ENCODE measurements at places on chromosomes 16 and 17.
A peak's percentile ranks its signal among the peaks of the same experiment; 100 is the strongest.

DNA sequence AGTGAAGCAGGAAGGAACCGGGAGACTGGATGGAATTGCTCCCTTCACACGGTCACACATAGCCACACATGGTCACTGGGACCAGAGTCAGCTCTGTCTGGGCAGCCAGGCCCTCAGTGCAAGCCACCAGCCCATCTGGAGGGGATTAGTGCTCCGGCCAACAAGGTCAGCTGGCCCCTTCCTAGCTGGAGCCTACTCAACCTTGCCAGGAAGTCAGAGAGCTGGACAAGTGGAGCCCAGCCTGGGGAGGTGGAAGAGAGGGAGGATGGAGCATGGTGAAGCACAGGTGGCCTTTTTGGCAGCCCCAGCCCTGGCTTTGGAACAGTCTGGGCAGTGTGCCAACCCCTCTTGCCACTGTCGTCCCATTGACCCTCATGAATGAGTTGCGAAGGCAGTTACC is 3.7 kb upstream of the CACNA1G start:
- no peak for DNase-seq

DNA sequence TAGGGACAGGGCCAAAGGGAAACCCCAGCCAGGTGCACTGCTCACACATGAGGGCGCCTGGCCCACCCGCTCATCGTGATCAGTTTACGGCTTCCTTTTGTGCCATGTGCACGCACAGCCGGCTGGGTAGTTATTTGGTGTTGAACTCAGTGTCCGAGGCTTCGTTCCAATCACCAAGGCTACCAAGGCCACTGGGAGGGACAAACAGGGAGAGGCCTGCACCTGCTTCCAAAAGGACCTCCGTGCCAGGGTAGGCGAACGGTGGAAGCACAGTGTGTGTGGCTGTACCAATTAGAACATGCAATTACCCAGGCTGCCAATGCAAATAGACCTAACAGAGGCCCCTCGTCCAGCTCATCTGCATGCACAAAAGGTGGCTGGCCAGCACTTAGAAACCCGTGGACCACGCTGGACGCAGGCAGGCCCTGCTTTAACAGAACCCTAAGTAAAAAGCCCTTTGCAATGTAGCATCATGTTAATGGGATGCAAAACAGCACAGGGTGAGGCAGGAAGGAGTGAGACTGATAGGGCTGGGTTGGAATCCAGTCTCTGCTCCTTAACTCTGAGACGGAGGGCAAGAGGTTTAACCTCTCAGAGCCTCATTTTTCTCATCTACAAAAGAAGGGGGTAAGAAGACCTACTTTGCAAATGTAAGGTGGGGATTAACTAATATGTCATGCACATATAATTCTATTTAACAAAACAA is 204.0 kb downstream of the XYLT1 start:
- DNase-seq, result no peak

DNA sequence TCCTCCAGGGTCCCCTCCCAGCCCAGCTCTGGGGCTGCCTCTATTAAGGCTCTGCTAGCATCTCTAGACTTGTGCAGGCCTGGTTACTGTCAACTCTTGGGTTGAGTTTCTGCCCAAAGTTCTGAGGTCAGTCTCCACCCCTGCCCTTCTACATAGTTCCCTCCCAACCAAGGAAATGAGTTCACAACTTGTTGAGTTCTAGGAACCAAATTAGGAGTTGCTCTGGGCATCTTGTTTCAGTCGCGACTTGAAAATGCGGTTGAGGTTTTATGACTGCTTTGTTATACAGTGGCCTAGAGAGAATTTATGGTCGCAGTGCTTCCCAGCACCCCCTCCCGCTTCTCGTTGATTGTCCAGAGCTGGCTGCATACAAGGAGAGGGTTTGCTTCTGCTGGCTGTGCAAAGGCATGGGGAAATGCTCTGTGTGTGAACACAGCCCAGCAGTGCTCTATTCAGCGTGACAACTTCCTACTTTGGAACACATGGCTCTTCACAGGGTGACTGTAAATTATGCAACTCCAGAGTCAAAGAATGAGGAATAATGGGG is 20.2 kb downstream of the GNAO1 start:
- DNase-seq, result no peak

DNA sequence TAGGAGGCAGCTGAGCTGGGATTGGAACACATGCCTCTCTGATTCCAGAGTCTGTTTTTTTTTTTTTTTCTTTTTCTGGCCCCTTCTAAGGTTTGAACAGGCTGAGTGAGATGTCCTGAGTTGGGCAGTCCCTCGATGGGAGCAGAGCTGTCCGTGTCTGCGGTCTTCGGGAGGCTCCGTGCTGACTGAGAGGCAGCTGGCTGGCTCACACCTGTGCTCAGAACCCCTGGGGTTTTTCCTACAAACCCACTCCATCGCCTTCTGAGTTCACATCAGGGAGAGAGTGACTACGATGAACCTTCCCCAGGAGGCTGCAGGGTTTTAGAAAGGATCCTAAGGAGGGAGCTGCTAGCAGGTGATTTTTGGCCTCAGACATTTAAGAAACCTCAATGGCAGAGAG is 92.5 kb downstream of the IRF8 start:
- DNase-seq, result no peak

DNA sequence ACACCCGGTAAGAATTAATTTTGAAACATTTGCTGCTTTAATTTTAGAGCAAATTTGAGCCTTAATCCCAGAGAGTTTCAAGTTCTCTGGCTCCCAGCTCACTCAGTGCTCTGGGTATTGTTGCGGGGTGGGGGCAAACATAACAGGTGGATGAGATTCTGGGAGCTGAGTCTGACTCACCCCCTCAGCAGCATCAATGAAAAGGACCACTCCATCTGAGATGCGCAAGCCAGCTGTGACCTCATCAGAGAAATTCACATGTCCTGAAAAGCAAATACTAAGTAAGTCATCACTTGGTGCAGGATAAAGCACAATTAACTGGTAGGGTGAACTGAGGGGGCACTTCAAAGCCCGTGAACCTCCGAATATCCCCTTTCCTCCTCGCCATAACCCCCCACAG is 19.9 kb downstream of the EFTUD2 start:
- DNase-seq, result no peak

DNA sequence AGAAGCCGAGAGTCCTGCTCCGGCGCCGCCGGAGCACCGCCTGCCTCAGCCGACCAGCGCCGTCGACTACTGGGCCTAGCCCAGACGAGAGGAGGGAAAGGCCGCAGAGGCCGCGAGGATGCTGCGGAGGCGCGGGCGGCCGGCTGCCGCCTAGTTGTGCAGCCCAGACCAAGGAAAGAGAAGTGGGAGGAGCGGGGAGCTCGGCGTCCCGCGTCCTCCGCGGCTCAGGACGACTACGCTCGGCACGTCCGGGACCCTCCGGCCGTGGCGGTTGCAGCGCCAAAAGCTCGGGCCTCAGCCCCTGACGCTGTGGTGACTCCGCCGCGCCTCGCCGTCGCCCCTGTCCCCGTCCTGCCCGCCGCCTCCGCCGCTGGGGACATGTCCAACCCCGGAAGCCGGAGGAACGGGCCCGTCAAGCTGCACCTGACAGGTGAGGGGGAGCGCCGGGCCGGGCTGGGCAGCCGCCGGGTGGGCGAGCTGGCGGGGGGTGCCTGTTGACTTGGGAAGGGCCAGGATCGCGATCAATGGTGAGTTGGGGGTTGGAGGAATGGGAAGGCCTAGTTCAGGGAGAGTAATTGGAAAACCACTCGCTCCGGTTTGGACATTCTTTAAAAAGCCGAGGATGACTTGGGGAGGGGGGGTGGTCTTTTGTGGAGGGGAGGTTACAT is 37.7 kb downstream of the RNF135 start:
- DNase-seq, result no peak

DNA sequence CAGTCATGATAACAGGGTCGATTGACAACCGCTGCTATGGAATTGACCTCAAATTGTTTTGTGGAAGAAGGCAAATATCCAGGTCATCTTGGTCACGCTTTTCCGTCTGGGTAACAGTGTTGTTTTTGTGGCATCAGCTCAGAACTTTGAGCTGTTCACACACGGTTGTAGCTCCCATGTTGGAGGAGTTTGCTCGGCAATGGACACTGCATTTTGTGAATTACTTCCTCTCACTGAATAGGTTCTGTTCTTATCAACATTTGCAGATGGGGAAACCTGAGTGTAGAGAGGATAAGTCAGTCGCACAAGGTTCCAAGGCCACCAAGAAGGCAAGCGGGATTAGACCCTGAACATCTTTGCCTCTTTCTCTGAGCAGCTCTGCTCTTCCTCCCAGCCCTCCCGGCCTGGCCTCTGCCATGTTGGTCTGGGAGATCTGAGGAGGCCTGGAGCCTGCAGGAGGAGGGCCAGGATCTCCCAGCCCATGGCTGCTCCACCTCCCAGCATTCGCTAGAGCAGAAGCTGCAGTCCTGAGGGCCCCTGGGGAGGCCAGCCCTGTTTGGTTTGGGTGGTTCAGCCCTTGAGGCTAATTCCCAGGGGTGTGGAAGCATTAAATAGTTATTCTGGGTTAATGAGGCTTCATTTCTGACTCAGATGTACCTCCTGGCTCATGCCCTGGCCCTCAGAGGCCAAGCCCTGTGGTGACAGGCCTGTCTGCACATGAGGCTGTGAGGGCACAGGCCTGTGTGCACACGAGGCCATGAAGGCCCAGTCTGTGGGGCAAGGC is 154.1 kb upstream of the PLCG2 start:
- no peak for DNase-seq

DNA sequence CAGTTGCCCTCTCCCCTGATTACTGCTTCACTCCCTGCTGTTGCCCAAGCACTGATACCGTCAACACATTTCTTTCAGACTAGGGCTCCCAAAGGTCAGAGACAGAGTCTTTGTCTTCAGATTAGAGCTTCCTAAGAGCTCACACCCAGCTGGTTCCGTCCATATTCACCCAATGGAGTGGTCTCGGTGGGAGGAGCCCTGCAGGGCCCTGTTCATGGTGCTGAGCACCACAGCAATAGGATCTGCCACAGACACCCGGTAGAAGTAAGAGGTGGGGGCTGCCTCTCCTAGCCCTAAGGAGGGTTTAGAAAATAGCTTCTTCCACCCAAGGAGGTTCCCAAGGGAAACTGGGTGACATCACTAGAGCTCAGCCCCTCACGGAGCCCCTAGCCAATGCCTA is 128.3 kb downstream of the CCDC144A start:
- no peak for DNase-seq

- no peak for DNase-seq
These were observed 5.9 kb downstream of the CA5A start for GRCh38 chr16:87930456-87930855.

DNA sequence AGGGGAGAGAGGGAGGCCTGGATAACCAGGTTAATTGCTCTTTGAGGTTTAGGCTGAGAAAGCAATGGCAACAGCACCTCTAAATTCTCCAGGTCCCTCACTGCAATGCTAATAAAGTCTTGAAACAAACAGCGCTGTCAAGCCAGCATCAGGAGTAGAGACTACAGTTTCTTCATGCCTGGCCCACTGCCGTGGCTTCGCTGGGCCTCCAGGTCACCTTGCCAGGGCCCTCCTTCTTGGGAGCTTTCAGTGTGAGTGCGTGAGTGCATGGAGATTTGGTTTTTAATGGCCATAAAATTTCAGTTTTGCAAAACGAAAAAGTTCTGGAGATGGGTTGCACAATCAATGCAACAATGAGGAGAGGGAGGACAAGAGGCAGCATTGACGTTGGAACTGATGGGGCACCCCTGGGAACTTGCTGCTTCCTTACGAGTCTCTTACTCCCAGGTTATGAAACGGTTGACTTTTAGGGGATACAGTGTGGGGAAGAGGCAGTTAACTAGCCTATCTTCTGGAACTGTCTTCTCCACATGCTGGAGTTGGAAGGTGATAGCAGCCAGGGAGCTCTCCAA is 229.4 kb downstream of the XYLT1 start:
- no peak for DNase-seq

GRCh38 chr17:31078290-31078689 is 16.5 kb upstream of the NF1 start:
- DNase-seq, result no peak

DNA sequence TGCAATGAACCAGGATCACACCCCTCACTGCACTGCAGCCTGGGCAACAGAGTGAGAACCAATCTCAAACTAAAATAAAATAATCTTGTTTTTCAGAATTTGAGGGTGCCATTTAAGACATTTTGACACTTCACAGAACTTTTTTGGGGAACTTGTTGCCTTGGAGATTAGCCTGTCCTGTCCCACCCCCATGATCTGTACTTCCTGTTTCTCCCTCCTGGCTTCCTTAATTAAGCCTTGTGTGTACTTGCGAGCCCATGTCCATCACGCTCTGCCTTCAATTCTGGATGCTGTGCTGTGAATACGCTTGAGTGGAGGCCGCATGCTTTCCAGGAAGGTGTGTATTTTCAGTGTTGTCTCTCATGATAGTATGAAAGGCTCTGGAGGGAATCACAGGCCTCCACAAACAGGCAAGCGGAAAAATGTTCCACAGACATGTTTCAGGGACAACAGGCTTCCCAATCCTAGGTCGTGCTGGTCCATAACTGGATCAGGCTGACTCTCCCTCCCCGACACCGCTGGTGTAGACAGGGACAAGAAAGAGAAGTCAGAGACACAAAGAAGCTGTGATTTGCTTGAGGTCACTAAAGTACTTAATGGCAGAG is 56.9 kb downstream of the NOS2 start:
- DNase-seq, result no peak

- DNase-seq, result no peak
These were observed 142.0 kb downstream of the CPPED1 start for GRCh38 chr16:12661656-12662172.

DNA sequence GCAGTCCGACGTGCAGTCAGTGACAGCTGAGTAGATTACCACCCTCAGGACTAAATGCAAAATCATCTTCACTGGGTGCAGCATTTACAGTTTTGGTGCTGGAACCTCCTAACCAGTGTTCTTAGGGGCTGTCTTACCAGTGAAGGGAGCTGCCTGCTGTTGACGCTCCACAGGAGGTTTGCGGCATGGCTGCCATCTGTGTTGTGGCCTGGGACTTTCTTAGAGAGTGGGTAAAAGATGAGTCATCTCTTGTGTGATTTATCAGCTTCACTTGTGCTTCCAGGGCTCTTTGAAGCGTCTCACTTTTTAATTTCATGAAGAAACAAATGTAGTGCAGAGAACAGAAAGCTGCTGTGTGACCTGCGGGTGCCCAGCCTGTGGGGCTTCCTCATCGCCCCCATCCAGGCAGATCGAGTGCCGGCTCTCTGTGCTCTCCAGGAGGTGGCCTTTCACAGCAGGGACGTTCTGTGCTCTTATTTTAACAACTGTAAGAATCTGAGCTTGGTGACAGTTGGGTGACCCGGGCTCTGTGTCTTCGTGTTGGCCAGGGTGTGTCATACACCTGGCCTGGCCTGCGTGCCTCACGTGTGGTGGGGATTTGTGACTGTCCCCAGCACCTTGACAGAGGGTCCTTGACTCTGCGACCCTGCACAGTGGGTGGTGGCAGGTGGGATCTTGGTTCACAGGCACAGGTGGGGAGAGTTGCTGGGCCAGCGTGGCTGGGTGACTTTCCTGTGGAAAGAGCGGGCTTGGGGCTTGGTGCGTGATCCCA is 24.3 kb upstream of the ZNF750 start:
- peak; percentile 60 for DNase-seq

GRCh38 chr16:12220766-12221165 is 244.2 kb downstream of the SNX29 start:
- DNase-seq, result no peak

GRCh38 chr16:30786115-30786935 is 680 bp downstream of the ZNF629 start:
- no peak for DNase-seq

DNA sequence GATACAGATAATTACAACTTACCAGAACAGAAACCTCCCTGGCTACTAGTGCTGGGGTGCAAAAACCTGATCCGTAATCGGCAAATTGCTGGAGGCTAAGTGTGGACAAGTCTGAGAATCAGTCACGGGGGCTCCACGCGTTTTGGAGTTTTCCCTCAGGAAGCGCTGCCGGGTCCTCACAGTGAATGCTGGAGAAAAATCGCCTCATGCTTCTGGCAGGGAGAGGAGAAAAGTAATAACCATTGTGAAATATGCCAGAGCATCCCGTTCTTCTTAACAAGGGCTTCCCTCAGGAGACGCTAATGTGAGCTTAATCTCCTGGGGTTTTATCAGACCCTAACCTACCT is 79.0 kb upstream of the CACNG5 start:
- DNase-seq, result no peak
